ENCODE measurements at places on chromosomes 5 and 9. TPM values are rescaled to one million over a fixed set of nuclear protein-coding genes. Genes with fewer than 3 reads are reported as not detected.

Gene CDH9
- total RNA-seq: not detected

Gene GEMIN5
- 25.6 TPM for total RNA-seq

Gene IL4
- total RNA-seq: not detected

Gene ST6GALNAC4
- total RNA-seq: 118 TPM

Gene ZDHHC11B
- 0.29 TPM for total RNA-seq

Gene GBGT1
- total RNA-seq: 3.9 TPM

Gene ASB6
- total RNA-seq: 18.9 TPM

Gene CNTNAP3
- not detected for total RNA-seq

Gene TMEM232
- total RNA-seq: 1.7 TPM

Gene ACER2
- 2.7 TPM for total RNA-seq

Gene GHR
- total RNA-seq: not detected

Gene PCDHA9
- not detected for total RNA-seq

Gene PTGES
- not detected for total RNA-seq

Gene ARAP3
- total RNA-seq: not detected

Gene FCN2
- not detected for total RNA-seq

Gene LURAP1L
- total RNA-seq: not detected

Gene PCA3
- total RNA-seq: not detected

Gene CER1
- not detected for total RNA-seq

Gene CARTPT
- not detected for total RNA-seq

Gene EQTN
- total RNA-seq: not detected
